ENCODE measurements at places on chromosomes 5 and 9.
A peak's percentile ranks its signal among the peaks of the same experiment; 100 is the strongest.

DNA sequence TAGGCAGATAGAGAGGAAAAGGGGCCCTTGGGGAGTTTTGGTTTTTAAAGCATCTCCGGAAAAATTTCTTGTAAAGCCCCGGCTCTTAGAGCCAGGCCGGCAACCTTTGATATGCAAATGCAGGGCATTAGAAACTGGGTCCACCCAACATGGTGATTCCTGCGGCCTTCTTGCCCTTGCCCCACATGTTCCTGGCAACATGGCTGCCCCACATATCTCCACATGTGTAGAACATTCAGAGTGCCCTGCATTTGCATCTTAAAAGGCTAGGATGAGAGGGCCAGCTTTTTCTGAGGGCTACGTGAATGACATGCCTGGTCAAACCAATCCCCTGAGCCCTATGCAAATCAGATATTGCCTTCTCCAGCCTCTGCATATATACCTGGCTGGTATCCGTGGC is 5.0 kb upstream of the SNAPC3 start:
- DNase-seq = no peak

GRCh38 chr5:6273090-6273735 is 105.1 kb downstream of the MED10 start:
- peak; percentile 21 for DNase-seq

- no peak for DNase-seq
Observed at GRCh38 chr9:72407114-72407513, 42.1 kb upstream of the ZFAND5 start.

GRCh38 chr5:176540956-176541337 is 3.7 kb upstream of the RNF44 start:
- peak; percentile 67 for DNase-seq

DNA sequence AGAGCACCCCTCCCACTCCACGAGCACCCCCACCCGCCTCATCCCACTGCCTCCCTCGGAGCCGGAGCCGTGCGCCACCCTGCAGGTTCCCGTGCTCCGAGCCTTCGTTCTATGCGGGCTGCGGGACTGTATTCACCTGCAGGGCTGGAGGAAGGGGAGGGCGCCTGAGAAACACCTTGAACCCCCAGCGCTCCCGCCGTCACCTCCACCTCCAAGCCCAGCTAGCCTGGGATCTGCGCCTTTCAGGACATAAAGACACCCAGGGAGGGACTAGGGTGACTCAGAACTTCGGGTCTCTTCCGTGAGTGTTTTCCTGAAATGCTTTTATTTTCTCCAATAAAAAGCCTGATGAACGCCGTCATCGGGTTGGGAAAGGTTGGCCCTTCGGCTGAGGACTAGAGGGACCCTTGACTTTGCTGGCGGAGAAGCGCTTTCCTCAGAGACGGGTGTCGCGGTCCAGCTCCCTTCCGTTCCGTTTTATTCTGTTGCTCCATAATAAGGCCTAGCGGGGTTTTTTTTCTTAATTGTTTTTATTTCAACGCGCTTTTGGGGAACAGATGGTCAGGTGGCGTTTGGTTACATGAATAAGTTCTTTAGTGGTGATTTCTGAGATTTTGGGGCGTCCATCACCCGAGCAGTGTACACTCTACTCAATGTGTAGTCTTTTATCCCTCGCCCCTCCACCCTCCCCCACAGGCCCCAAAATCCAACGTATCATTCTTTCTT is 4.6 kb downstream of the TLX3 start:
- DNase-seq = no peak

DNA sequence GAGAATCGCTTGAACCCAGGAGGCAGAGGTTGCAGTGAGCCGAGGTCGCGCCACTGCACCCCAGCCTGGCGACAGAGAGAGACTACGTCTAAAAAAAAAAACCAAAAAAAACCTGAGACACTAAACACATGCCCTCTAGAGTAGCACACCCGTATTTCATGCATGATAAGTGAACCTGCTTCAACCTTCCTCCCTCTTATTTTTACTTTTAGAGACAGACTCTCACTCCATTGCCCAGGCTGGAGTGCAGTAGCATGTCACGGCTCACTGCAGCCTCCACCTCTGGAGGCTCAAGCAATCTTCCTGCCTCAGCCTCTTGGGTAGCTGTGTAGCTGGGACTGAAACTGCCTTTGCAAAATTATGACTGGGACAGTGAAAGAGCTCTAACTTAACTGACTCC is 17.6 kb upstream of the NANS start:
- DNase-seq = no peak

GRCh38 chr5:145697251-145697990 is 137.7 kb downstream of the PRELID2 start:
- DNase-seq = peak; percentile 43

Measured in activated CD8-positive, alpha-beta memory T cell treated with anti-CD3 and anti-CD28 coated beads, Interleukin-2, amount 10 ng/mL, durations not matched to agents 7 days and 5 days (primary cell).